ENCODE measurements at places on chromosomes 2 and 18.

GRCh38 chr2:238141541-238142318 is 3.3 kb downstream of the KLHL30 start:
- DNase-seq: no peak

GRCh38 chr2:237404413-237404812 is 9.6 kb downstream of the COL6A3 start:
- no peak for DNase-seq

GRCh38 chr2:66854298-66854697 is 419.4 kb downstream of the MEIS1 start:
- DNase-seq: no peak

DNA sequence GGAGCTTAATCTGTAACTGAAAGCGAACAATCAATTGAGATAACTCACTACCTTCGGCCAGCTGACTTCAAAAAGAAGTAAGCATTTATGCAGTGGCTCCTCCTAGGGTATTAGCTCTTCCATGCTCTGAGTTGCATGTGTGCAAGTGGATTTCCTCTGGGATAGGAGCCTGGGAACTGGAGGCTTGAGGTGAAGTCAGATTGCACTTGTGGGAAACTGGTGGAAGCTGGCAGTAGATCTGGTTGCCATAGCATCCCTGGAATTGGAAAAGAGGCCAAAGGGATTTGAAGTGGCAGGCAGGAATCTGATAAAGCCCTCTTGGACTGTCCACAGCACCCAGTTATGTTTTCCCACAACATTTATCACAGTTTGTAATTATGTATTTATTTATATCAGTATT is 50.6 kb upstream of the FMNL2 start:
- no peak for DNase-seq

- no peak for DNase-seq
Observed at GRCh38 chr2:88530081-88530480, 77.6 kb upstream of the FOXI3 start.

DNA sequence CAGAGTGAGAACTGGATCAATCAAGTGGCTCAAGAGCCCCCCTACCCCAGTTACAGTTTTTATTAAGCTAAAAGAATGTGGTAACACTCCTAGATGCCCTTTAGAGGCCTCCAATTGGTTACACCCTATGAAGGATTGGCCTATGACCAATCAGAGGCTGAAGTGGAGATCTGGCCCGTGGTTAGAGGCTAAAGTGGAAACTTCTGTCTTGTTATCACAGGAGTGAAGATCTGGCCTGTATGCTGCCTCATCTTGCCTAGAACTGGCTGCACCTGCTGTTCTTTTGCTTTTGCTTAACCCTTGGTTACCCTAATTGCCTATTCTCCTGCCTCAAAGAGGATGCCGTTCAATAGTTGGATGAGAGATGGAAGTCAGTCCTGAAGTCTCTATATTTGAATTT is 100.1 kb upstream of the MAP2 start:
- no peak for DNase-seq

GRCh38 chr2:127901339-127902056 is 15.7 kb upstream of the AMMECR1L start:
- no peak for DNase-seq

- DNase-seq: no peak
Observed at GRCh38 chr2:39221459-39221858, 22.3 kb downstream of the CDKL4 start.

Data from DMS 273 treated with DMSO at 0.1 percent for 48 hours (cell line).